Activated T-helper 1 cell treated with Interleukin-2 at 50 U/mL for 16 hours (primary cell): ENCODE measurements at places on chromosomes 5 and 9.

- DNase-seq, result no peak
Measured at GRCh38 chr5:10576121-10576789, 12.4 kb downstream of the ANKRD33B start.

- no peak for DNase-seq
Measured at GRCh38 chr5:10892147-10892910, 131.3 kb upstream of the DAP start.

DNA sequence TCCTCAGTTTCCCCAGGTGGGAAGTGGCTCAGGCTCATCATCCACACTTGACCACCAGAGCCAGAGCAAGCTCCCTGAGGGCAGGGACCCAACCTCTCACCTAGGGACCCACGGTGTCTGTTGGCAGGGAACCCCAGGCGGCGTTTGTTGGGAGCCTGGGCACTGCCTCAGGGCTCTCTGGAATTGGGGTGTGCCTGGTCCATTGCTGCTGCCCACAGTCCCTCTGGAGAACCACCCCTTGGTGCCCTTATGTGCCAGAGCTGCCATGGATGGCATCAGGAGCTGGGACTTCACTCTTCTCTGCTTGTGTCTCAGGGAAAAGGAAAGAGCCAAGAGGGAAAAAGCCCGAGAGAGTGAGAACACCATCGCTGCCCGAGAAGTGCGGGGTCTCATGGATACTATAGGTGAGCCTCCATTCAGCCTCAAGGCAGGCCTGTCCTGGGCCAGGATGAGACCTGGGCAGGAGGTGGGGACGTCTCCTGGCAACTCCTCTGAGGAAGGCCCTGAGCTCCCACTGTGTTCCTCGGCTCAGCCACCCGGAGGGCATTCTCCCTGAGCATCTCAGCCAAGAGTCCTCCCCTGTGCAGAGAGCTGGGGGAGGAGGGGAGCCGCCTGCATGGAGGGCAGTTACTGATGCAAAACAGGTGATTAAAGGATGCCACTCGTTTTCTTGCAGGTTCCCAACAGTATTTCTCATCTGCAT, 4.5 kb downstream of the CCDC180 start:
- DNase-seq, result no peak

DNA sequence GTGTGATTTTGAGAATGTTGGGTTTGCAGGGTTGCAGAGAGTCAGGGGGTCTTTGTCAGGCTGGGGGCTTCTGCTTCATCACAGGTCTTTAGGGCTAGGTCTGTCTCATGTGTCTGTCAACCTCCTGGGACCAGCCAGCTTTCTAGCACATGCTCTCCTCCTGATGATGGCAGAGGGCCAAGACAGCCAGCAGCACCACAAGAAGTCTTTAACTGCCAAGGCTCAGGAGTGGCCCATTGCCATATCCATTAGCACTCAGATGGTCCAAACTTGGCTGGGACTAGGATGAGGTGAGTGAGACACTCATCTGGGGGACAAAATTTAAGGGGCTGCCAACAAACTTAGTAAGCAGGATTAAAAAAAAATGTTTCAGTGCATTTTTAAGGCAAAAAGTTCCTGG, 384.2 kb upstream of the CDH10 start:
- no peak for DNase-seq

GRCh38 chr5:126645132-126645531, 44.4 kb downstream of the PHAX start:
- no peak for DNase-seq

- DNase-seq, result no peak
Measured at GRCh38 chr9:130548103-130548502, 31.3 kb upstream of the FUBP3 start.

DNA sequence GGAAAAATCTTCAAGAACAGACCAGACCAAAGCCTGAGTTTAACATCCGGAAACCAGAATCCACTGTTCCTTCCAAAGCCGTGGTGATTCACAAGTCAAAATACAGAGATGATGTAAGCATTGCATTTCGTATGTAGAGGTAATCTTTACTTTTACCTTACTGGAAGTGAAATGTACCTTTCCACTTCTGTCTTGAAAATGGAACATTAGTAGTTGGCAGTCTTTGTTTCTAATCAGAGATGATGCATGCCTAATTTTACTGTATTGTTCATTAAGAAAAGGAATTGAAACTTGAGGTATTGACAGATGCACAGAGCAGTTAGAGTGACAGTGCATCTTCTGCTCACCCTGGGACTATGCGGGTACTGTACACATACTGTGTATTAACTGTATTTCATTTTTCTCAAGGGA, 34.6 kb downstream of the HABP4 start:
- DNase-seq, result no peak

- DNase-seq, result no peak
Measured at GRCh38 chr5:137521246-137521645, 22.1 kb upstream of the SPOCK1 start.
